SIG-M5 (cell line): ENCODE measurements at places on chromosomes 2 and 18.

DNA sequence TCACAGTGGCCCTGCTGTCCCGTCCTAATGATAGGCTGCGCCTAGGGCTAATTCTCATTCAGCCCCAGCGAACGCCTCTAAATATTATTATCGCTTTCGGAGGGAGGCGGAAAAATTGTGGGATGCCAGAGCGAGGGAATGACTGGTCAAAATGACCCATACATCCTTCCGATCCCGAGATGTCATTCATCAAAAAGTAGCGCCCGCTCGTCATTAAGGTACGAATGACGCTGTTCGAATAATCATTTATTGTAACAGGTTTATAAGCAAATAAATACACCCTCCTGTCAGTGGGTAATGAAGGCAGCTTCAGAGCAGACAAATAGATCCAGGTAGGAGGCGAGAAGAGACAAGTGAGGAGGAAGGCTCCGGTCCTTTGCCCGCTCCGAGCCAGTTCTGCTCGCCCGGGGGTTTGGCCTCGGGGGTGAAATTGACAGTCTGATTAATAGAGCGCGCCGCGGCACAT lies at the start of gene EVX2:
EVX2 (minus strand) TSS at position 167 of the 466 bp plus-strand sequence. CDS start 186 bp downstream, outside the sequence.
- no peak for DNase-seq

DNA sequence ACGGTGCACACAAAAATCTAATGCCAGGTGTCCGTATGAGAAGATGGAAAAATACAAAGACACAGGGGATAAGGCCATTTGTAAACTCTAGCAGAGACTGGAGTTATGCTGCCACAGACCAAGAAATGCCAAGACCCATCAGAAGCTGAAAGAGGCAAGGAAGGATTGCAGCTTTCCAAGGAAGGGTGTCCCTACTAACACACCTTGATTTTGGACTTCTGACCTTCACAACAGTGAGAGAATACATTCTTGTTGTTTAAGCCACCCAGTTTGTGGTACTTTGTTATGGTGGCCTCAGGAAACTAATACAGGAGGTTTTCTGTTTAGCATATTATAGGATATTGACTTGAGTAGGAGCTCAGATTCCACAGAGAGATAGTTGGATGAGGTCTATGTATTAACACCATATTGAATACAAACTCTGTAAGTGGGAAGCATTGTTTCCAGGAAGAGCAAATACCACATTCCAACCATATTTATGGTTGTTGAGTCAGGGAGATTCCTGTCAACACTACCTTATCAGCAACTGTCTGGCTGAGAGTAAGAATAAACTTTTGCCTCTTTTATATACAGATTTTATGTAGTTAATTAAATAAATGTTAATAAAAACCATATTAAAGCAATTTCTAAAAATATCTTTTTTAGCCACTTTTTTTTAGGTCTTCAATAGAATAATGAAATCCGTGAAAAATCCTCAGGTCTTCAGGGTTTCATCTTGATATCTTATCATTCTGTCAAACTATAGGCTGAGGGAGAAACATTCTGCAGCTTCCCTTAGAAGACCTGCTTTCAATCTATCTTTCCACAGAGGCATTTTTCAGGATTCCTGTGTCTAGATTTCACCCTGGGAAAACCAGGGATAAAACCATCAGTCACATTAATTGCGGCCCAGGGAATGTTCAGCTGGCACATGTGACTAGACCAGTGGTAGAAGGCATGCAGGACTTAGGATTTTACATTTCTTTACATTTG lies 35.4 kb upstream of the HNMT start:
- no peak for DNase-seq

GRCh38 chr18:36130039-36130831 lies 536 bp downstream of the ELP2 start:
- no peak for DNase-seq

- DNase-seq: no peak
Observed at GRCh38 chr2:229665158-229665557, 49.2 kb downstream of the DNER start.

DNA sequence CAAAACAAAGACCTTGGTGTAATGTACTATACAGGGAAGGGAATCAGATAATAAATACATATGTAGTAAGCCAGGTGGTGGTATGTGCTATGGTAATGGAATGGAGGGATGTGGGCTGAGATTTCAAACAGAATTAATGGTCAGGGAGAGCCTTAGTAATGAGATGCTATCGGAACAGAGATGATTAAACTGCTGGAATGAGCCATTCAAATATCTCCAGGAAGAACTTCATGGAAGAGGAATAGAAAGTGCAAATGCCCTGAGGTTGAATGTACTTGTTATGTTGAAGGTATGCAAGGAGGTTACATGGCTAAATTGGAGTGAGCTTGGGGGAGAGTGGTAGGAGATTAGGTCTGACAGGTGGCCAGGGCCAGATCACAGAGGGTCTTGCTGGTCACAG lies 5.1 kb downstream of the SERPINB11 start:
- no peak for DNase-seq

GRCh38 chr2:22360735-22361374 lies 1024.1 kb upstream of the KLHL29 start:
- DNase-seq: no peak

DNA sequence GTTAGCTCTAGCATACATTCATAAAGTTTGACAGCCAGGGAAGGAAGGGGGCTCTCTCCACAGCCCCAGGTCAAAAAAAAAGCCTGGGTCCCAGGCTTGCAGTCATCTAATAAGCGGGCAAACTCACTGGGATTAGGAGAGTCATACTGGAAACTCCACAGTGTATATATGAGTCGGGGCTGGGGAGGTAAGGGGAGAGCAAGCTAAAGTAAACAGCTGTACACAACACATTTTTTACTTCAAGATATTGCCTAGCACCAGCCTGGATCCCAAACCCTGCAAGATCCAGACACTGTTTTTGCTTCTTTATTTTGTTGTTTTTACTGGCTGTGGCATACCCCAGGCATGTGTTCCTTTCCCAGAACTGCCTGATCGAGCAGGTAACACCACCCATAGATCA lies 291.3 kb upstream of the TANK start:
- DNase-seq: no peak

- DNase-seq: no peak
Observed at GRCh38 chr18:21857871-21858270, 117.3 kb downstream of the MIB1 start.

DNA sequence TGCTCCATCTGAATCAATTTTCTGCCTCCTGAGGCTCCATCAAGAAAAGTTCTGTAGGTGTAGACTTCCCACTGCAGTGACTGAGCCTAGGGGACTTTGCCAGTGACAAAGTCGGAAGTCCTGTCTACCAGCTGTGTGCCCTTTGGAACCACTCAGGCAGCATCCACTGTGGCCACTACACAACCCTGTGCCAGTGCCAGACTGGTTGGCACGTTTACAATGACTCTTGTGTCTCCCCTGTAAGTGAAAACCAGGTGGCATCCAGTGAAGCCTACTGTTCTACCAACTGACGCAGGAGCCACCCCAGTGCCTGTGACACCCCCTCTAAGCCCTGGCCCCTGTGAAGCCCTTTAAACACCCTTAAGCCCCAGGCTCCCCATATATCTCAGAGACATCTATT lies 132.1 kb upstream of the SERPINE2 start:
- no peak for DNase-seq

GRCh38 chr18:50987261-50987660 lies 19.4 kb downstream of the ELAC1 start:
- no peak for DNase-seq

GRCh38 chr2:7867867-7868266 lies 814.0 kb upstream of the ID2 start:
- DNase-seq: no peak

DNA sequence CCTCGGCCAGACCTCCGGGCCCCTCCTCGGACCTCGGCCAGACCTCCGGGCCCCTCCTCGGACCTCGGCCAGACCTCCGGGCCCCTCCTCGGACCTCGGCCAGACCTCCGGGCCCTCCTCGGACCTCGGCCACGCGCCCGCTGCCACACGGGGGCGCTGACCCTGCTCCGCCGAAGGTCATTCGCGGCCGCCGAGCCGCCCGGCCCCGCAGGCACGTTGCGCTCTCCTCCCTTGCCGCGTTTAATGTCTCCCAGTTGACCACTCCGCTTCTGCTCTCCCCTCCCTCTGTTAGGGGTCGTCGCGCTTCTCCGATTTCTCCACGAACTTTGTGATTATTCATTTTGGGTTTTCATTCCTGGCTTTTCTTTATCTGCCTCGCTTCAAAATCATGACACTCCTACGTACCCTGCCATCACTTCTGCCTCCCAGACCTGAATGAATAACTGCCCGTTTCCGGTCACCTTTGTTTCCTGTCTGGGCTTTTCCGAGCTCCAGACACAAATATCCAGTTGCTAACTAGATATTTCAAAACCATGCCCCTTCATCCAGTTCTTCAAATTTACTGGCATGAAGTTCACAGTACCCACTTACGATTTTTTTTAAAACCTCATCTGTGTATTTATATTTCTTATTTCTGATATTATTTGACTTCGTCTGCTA lies 14.8 kb upstream of the COLEC12 start:
- no peak for DNase-seq

DNA sequence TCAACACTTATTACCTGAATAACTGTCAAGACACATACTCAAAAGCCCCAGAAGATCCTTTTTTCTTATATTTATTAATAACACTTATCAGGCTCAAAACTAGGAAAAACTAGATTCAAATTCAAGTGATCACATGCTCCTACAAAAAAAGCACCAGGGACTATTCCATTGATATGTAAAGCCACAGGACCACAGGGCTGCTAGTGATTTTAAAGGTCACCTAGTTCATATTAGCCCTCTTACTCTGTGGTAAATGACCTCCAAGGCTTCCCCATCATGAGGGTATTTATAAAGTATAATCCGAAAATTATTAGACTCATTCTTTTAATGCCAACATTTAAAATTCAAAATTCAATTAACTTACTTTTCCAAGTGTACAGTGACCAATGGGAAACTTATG lies 52.5 kb downstream of the LRPPRC start:
- no peak for DNase-seq

DNA sequence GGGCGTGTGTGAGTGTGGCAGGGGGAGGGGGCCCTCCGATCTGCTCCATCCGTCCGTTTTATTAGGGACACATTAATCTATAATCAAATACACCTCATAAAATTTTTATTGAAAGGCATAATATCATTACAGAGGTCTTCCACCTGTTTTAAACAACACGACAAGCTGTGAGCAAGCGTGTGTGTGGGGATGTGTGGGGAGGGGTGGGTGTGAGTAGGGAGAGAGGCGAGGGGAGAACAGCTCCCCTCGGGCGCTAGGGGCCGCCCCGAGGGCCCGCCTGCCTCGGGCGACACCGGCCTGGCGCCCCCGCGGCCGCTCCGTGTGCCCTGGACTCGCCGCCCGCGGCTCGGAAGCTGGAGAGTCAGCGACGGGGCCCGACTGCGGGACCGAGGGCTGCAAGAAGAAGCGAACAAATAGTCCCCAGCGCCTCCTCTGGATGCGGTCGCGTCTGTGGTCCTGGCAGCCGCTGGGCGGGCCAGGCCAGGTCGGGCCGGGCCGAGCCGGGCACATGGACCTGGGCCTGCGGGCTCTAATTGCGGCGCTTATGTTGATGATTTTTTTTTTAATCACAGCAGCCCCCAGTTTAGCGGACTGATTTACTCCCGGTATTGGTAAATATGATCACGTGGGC lies 352 bp upstream of the HOXD9 start:
- no peak for DNase-seq

DNA sequence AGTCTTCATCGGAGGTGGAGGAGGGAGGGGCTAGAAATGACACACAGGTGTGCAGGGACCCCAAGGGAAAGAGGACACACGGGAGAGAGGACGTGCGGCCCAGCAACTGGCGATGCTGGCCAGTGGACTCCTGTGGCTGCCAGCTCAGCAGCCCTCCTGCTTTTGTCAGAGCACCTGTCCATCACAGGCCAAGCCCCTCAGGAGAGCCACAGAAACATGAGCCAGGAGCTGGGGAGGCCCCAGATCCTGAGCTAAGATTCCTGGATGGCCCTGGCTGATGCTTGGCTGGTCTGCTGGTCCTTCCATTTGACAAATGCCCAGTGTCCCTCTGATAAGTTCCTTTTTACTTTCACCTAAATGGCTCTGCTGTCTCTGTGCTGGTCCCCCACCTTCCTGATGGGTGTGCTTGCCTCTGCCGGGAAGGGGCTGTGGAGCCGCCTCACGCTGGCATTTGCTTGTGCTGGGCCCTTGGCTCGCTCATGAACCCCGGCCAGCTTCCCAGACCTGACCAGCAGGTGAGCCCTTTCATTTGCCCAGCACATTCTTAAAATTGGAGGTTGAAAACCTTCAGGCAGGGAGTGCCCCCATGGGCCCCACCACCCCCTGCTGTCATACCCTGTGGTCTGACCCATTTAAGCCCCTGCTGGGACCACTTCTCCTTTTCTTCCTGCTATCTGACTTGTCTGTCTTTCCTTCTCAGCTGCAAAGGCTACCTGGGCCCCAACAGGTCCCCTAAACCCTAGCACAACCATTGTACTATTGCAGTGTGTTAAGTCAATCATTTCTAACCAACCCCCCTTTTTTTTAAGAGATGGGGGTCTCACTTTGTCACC lies 37.3 kb downstream of the CYP27C1 start:
- DNase-seq: no peak

DNA sequence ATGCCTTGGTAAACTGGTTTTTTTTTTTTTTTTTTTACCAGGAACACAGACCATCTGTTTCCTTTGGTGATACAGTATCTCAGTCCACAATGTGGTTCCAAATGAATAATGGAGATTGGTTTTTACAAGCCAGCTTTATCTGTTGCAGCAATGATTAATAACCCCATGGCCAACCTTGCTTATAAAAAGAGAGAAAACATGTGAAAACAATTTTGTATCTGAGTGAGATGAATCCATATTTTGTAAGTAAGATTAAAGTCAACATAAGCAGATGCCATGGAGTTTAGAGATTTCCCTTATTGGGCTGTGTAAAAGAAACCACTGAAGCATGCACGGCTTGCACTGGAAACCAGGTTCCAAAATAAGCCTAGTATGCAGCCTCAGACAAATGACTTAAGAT lies 108.6 kb upstream of the CNTNAP5 start:
- no peak for DNase-seq

GRCh38 chr18:9017905-9018227 lies 84.6 kb upstream of the NDUFV2 start:
- no peak for DNase-seq

- DNase-seq: no peak
Observed at GRCh38 chr2:171271386-171271785, 110.7 kb upstream of the TLK1 start.

DNA sequence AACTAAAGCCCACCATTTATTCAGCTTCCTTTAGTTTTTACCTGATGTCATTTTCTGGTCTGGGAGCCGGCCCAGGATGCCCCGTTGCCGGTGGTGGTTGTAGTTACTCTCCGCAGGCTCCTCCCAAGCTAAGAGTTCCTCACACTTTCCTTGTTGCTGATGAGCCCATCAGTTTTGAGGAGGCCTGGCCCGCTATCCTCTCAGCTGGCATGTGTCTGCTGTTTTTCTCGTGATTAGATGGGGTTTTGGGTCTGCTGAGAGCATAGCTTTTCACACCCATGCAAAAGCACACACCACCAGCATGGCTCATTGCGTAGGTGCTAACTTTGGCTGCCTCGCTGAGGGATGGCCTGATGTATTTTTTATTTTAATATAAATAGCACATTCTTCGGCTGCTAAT lies 72.1 kb downstream of the PSMG2 start:
- DNase-seq: no peak

DNA sequence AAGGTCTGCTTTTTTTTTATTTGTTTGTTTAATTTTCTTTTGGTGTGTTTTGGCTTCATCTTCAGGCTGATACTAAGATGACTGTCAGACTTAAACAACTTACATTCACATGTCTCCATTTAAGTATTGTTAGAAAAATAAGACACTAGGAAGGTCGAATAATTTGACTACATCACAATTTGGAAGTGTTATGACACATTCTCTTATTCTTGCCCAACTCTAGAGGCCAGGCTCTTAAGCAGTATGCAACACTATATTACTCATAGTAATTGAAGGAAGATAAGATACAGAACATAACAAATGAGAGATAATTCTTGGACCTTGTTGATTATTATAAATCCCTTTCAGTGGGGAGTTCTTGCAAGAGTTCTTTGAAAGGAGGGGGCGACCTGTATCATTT lies 295.3 kb upstream of the COL3A1 start:
- DNase-seq: no peak
